Esophagus squamous epithelium (tissue), 5 donors: ENCODE measurements at places on chromosomes 7 and 10.

DNA sequence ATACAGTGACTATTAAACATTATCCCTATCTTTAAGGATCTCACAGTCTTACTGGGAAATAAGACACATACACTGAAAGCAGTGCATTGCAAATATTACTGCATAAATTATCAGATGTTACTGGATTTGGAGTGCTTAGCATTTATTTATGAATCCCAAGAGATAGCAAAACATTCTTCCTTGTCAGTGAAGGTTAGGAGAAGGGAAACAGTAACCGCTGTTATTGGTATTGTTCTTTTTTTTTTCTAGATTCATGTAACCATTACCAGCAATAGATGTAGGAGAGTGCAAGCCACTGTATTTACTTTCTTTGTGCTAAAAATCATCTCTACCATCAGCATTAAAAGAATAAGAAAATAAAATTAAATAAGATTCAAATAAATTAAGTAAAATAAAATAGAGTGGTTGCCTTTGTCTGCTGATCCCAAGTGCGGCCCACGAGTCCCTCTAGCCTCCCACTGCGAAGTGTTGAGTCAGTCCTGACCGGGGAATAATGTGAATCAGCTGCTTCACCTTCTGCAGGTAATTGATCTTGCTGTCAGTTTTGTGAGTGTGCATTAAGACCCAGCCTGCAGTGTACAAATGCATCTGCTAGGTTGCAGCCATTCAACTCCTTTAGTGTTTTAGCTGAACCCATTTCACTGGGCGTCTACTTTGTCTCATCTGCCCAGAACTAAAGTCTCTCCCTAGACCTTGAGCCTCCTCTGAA is 1344.9 kb downstream of the GATA3 start:
- DNase-seq: no peak

GRCh38 chr7:109844362-109844761 is 1246.6 kb upstream of the LRRN3 start:
- DNase-seq: no peak

DNA sequence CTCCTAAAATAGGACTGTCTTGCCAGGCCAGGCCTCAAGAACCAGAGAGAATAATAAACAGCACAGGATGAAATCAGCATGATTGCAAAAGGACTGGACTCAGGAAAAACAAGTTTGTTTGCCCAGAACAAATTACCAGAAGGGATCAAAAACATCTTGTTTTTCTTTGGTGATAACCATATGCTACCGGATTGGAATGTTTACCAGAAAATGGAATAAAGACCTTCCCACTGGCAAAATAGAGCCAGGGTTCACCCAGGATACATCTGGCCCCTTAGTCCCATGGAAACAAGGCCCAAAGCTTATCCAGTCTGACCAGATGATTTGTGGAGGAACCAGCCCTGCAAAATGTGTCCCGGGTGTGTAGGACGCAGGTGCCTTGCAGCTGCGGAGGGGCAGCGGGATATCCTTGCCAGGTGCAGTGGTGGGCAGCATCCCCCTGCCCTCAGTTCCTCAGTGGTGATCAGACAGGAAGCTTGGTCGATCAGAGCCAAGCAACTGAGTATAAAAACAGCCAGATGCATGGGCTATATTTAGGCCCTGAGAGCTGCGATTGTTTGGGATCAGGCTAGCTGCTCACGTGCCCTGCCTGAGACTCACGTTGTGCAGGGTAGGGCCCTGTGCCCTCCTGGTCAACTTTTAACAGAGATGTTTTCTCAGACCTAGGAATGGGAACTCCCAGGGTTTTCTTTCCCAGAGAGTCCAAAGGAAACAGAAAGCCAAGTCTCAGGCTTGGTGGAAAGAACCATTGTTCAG is 4.6 kb upstream of the ZNF22 start:
- DNase-seq: no peak

DNA sequence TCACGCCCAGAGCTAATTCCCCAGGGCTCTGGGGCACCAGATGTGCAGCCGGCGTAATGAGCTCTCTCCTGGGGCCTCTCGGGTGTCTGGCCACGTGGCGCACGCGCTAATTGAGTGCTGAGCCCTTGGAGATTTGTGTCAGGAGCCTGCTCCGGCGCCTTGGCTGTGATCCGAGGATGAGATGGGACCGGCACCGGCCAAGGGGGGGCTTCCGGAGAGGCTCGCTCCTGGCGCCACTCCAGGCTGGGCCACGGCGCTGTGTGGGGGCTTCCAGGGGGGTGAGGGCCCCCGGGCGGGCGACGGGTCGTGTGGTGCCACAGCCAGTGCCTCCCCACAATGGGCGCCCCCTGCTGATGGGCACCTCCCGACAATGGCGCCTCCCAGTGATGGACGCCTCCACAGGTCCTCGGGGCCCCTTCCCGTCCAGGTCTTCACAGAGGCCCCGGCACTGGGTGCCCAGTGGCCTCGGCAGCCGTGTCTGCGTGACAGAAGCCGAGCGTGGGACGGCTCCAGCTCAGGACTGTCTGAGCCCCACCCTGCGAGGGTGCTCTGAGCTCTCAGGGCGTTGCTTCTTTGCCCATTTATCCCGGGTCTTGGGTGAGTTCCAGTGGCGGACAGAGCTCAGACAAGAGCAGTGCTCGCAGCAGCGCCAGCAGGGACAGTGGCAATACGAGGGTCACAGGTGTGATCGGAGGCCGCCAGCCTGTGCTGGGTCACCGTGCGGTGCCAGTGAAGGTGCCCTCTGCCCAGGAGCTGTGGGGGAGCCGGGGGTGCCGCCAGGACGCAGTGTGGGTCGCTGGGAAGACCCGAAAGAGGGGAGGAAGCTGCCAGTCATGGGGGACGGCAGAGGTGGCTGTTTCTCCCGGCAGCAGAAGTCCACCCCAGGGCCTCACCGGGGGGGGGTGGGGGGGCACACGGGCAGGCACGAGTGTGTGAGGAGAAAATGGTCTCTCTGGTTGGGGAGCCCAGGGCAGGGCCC is 8.2 kb upstream of the NKX6-2 start:
- DNase-seq: no peak

DNA sequence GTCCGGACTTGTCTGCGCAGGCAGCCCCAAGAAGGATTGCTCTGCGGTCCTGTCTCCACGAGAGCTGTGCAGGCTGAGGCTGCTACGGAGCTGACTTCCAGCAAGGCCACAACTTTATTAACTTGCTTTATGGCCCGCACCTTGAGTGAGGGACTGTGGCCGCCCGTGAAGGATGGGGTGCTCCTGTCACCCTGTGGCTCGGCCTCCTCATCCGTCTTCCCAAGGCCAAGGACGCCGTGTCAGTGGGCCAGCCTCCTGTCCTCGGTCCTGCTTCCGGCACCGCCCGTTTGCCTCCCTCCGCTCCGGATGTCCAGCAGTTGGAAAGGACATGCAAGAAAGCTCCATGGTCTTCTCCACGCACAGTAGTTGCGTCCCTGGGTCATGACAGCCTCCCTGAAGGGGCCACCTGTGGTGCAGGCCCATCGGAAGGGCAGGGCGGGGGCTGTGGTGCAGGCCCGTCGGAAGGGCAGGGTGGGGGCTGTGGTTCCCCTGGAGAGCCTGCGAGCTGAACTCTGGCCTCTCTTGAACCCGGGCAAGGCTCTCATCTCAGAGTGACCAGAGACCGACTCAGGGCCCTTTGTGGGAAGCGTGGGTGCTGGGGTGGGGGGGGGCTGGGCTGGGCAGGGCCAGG is 87.1 kb downstream of the NKX6-2 start:
- DNase-seq: no peak

DNA sequence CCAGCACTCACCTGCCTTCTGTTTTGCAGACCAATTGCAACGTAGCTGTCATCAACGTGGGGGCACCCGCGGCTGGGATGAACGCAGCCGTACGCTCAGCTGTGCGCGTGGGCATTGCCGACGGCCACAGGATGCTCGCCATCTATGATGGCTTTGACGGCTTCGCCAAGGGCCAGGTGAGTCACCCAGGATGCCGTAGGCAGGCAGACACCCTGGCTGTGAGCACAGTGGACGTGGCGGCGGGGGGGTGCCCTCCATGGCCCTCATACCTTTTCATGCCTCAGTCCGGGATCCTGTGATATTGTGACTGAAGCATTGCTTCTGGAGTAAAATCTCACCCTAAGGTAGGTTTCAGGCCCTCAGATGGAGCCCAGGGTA is 46.0 kb downstream of the PFKP start:
- DNase-seq: no peak

- DNase-seq: no peak
Measured at GRCh38 chr10:116629340-116629739, 8.6 kb downstream of the PNLIPRP2 start.

DNA sequence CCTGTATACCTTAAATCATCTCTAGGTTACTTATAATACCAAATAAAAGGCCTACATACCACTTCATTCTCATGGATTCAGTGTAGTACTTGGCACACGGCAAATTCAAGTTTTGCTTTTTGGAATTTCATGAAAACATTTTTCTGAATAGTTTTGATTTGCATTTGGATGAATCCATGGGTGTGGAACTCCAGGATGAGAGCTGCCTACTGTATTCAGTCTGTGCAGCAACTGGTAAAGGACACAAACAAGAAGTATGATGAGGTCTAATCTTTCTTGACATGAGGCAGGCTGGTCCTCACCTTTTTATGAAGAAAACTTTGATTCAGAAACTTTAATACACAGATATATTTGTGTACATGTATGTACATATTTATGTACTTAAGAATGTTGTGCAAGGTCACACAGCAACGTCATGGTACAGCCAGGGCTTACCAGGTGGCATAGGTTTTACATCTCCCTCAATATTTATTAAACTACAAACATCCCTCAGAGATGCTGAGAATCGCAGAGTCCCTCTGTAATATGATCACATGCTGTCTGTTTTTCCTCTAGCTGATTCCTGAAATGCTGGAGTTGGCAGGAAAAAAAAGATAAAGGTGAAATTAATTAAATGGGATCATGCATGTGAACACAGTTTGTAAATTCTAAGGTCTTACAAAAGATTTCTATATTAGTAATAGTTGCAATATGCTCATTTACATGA is 239.6 kb downstream of the PRKG1 start:
- DNase-seq: no peak

DNA sequence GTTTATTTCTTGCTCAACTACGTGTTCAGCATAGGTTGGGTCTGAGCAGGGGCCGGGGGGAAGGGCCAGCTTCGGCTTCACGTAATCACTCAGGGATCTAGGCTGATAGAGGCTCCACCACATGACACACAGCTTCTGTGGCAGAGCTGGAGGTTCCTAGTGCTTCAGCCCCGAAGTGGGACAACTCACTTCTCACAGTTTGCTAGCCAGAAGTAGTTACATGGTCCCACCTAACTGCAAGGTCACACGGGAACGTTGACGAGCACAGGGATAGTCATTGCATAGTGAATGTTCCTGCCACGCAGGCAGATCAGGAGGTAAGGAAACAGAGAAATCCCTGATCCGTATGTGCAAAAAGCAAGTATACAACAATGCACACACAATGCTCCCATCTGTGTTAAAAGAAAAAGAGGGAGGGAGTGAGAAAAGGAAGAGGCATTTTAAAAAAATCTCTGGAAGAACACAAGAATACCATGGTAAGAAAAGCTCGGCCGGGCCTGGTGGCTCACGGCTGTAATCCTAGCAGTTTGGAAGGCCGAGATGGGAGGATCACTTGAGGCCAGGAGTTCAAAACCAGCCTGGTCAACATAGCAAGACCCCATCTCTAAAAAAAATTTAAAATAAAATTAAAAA is 16.9 kb downstream of the SMURF1 start:
- no peak for DNase-seq

DNA sequence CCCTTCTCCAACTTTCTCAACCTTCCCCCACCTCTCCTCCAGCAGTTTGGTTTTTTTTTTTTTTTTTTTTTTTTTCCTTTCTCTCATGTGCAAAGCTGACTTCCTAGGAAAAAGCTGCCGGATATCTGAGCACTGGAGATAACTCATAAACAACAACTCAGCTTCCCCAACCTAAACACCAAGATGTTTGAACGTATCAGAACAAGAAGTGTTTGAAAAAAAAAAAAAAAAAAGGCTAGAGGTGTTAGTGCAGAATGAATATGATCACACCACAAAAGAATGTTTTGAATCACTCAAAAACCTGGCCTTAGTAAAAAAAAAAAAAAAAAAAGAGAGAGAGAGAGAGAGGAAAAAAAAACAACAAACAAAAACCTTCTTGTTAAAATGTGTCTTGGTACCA is 11.2 kb downstream of the GATA3 start:
- DNase-seq: no peak

DNA sequence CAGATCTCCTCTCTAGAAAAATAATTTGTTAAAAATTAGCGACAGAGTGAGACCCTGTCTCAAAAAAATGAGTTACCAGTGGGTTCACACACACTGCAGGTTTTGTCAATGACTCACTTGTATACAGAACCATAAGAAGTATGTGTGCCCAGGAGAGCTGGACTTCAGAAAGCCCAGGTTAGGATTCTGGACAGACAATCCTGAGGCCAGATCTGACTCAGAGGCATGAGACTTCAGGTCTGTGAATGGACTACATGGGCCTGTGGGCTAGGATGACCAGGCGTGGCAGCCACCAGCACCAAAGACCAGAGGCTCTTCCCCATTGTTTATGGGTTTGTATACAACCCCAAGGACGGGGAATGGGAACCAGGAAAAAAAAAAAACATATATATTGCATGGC is 9.3 kb upstream of the ZNF438 start:
- DNase-seq: no peak

GRCh38 chr7:119270045-119270464 is 1002.9 kb upstream of the KCND2 start:
- DNase-seq: no peak

GRCh38 chr10:70940834-70941568 is 52.6 kb upstream of the PCBD1 start:
- DNase-seq: no peak

GRCh38 chr7:15647309-15647708 is 39.2 kb downstream of the MEOX2 start:
- no peak for DNase-seq

DNA sequence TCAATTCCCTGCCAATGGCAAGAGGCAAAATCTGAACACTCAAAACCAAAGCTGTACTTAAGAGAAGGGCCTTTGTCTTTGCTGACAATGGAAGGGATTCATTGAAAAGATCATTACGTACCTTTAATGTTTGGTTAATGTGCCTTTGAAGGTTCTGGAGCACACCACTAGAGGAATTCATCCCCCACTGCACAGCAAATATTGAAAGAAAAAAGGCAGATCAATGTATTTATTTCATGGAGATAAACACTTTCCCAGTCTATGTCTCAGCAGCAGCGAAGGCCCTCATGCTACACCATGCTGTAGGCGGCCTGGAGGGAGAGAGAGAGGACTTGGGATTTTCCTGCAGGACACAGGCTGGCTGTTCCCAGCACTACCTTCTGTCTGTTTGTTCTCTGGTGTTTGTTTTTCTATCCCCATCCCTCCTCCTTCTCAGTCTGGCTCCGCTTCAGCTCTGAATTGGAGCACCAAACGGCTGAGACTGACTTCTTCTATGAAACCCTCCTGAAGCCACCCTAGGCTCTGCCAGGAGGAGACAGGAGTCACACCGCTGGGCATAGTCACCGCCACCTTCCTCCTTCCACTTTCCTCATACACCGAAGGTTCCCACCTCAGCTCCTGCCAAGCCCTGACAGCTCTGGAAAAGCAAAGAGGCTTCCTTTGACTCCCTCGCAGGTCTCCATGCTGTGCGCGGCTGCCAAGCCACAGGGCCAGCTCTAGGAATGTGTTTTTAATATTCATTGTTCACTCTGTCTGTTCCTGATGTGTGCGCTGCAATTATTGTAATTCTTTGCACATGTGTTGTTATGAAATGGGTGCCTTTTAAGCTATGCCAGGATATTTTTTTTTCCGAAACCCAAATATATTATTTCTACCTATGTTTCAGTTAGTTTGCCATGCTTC is 301.5 kb downstream of the FZD1 start:
- no peak for DNase-seq

GRCh38 chr7:27992755-27993493 is 187.7 kb downstream of the JAZF1 start:
- no peak for DNase-seq

GRCh38 chr7:123485187-123485586 is 49.2 kb downstream of the IQUB start:
- no peak for DNase-seq
